ENCODE measurements at places on chromosomes 16 and 17. TPM values are rescaled to one million over a fixed set of nuclear protein-coding genes. Genes with fewer than 3 reads are reported as not detected.

The KCNJ12 gene
- total RNA-seq: 0.33 TPM

The KRT33A gene
- not detected for total RNA-seq

The CTF1 gene
- 0.19 TPM for total RNA-seq

The B3GNT9 gene
- total RNA-seq: 2.3 TPM

The KLHL36 gene
- total RNA-seq: 64.7 TPM

The PRDM7 gene
- not detected for total RNA-seq

The ABHD15 gene
- 7.6 TPM for total RNA-seq

The CDH11 gene
- total RNA-seq: 73.2 TPM

The KCNAB3 gene
- 0.98 TPM for total RNA-seq

The TBC1D3B gene
- 0.86 TPM for total RNA-seq

The NOS2 gene
- 0.10 TPM for total RNA-seq

The CMIP gene
- 60.8 TPM for total RNA-seq

The CCL17 gene
- total RNA-seq: not detected

The IL32 gene
- total RNA-seq: 101 TPM

The C17orf107 gene
- total RNA-seq: 1.3 TPM

The ICAM2 gene
- 806 TPM for total RNA-seq

The SDR42E2 gene
- not detected for total RNA-seq

The ALOX12B gene
- not detected for total RNA-seq

The SLFN11 gene
- total RNA-seq: 77.9 TPM

The SPHK1 gene
- 156 TPM for total RNA-seq

The CORO6 gene
- total RNA-seq: 2.2 TPM

The TRPV3 gene
- total RNA-seq: not detected

The TNFSF12 gene
- total RNA-seq: 16.7 TPM
